ENCODE measurements at places on chromosomes 16 and 17.

GRCh38 chr17:77501101-77501566 lies 360.4 kb downstream of the SEC14L1 start:
- no peak for DNase-seq

- DNase-seq, result no peak
Observed at GRCh38 chr17:80839970-80840369, 151.7 kb upstream of the CHMP6 start.

- no peak for DNase-seq
Observed at GRCh38 chr16:57107321-57107922, 15.0 kb downstream of the CPNE2 start.

GRCh38 chr17:50693036-50693682 lies 14.6 kb downstream of the ANKRD40 start:
- DNase-seq, result no peak

- no peak for DNase-seq
Observed at GRCh38 chr17:13395346-13395745, 206.4 kb downstream of the HS3ST3A1 start.

GRCh38 chr17:35148144-35148543 lies 527 bp downstream of the UNC45B start:
- no peak for DNase-seq

GRCh38 chr16:59330019-59330670 lies 596.0 kb upstream of the GOT2 start:
- DNase-seq, result no peak

DNA sequence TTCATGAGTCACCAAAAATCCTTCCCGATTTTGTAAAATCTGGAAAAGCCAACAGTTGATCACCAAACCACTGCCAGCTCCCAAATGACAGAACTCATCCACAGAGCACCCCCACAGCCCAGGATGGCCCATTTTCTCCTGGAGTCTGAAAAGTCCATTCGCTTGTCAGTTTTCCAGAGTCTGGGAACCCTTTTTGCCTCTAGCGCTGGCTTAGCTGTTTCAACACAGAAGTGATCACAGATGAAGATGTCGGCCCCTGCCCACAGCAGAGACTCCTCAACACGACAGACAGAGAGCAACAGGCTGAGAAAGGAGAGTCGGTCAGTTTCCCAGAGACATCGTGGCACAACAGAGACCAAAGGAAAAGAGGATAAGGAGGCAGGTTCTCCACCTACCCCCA lies 66.4 kb downstream of the NXN start:
- DNase-seq, result no peak

DNA sequence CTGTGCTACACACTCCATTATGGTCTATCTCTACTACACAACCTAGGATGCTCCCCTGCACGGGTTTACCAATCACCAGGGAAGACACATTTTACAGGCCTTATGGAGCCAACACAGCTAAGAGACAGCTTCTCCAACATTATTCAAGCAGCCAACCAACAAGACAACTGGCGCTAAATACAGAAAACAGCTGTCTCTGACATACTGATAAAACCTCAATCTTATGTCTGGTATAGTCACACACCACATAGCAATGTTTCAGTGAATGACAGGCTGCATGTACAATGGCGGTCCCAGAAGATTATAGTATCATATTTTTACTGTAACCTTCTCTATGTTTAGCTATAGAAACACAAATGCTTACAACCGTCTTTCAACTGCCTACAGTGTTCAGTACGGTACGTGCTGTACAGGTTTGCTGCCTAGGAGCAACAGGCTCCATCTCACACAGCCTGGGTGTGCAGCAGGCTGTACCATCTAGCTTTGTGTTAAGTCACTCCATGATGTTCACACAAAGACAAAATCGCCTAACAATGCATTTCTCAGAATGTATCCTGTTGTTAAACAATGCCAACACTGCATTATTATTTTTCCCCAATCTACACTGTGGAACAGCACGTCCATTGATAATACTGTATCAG lies 10.9 kb downstream of the USP22 start:
- no peak for DNase-seq

DNA sequence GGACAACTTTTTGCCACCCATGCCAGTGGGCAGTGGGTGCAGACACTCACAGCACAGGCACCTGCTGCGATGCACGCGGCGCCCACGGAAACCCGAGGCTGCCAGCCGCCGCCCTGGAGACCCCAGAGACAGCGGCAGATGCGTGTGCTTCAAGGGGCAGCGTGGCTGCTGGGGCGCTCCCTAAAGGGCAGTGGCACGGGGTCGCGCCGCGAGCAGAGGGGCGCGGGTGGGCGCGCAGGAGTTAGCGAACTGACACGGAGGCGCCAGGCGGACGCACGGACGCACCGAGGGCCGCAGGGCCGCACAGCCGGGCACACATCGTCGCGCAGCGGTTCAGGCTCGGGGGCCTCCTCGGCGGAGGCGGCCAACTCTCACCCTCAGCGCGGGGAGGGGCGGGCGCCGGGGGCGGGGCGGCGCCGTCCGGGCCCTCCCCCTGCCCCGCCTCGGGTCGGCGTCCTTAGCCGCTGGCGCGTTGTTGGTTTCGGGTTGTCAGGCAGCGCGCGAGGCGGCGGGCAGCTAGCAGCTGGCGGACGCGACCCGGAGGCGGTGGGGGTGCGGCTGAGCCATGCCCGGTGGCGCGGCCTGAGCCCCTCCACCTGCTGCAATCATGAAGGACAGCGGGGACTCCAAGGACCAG lies at the start of gene KIF19:
Gene KIF19 (plus strand): TSS at position 484 of the 637 bp plus-strand sequence. CDS start 124 bp downstream, at position 608.
- DNase-seq, result no peak

DNA sequence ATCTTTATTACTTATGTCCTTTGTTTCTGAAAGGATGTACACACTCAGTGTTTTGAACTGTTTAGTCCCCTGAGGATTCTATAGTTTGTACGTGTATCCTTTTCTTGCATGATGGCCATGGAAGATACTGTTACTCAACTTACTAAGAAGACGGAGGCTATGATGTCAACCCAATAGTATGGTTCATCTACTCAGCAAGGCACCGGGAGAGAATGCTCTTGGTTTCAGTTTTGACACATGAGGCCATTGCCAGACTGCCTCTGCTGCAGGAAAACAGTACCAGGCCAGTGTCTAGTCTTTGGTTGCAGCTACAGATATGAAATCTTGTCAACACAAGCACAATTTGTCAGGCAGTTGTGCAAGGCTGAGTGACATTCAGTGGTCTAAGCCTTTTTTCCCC lies 134.5 kb downstream of the MRTFB start:
- DNase-seq, result no peak

DNA sequence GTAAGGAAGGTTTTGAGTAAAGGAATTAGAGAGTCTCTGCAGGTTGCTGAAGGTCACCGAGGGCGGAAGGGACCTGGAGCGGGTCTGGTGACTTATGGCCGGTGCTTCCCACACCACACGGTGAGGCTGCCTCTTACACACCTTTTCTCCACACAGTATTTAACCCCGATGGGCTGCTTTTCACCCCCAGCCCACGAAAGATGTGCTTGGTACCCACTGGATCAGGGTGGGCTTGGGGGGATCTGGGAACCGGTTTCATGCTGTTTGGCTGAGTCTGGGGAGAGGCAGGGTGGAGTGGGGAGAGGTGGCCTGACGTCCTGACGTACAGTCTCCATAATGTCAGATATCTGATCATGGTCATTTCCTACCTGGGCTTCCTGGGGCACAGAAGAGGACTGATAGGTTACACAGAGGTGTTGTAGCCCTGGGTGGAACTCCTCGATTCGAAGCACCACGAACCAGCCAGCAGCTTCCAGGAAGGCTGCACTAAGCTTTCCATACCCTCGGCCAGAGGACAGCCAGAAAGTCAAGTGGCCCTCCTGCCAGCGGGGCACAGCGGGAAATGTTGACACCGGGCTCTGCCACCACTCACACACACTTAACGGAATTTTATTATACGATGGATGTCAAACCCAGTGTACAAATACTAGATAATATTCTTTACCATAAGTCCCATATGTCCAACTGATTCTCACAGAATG lies 34.0 kb downstream of the OR1D5 start:
- no peak for DNase-seq

DNA sequence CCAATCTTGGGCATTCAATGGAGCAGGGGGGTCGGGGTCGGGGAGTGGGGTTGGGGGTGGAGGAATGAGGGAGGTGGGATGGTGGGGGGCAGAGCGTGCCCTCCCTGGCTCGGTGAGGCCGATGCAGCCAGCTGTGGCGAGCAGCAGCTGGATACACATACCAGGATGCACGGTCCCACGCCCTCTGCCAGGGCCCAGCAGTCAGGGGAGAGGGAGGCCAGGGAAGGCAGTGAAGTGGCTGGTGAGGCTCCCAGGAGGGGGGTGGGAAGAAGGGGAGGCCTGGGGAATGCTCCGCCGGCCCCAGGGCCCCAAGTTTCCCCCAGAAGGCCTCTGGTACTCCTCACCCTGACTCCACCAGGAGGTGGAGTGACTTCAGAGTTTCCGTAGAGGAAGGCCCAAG lies 77.6 kb upstream of the LHX1 start:
- DNase-seq, result no peak

- DNase-seq, result no peak
Observed at GRCh38 chr17:39628655-39629493, 2.1 kb downstream of the PPP1R1B start.

DNA sequence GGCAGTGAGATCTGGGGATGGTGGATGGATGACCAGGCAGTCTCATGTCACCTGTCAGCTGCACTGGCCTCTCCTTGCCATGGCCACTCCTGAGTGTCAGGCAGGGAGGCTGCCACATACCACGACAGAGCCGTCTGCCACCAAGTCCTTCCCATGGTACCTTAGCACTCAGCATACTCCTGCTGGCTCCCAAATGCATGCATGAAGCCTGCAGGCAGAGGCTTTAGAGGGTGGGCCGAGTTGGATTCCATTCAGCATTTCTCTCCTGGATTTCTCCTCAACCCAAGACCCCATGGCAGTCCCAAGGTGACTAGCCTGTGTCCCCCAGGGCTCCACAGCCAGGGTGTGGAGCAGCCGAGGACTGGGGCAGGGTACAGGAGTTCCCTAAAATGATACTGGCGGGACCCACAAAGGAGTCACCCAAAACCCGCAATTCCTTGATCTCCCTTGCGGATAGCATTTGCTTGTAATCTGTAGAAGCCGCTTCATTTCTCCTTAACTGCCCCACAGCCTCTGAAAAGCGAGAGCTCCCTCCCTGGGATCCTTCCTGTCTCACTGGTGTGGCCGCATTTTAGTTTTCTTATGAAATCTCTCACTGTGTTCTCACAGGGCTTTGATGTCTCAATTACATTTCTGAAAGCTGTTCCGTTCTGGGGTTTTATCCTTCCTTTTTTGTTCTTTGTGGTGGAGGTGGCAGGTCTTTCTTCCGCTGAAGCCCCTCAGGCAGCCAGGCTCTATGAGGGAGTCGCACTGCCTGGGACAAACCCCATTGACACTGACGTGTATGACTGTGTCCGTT lies 141.4 kb downstream of the SOCS1 start:
- DNase-seq, result no peak

DNA sequence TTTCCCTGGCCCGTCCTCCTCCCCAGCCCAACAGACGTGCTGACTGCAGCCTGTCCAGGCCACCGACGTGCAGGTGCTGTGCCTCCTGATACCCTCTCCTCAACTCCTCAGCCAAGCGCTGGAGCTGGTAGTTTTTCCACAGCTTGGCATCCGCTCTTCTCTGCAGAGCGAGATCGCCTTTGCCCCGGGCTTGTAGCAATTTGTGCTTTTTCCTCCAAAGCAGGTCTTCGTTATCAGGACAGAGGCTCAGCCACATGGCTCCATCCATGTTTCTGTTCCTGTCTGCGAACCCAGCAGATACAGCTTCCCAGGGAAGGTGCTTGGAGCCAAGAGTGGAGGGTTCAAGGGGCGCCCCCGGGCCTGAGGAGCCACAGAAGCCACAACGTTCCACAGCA lies 10.9 kb downstream of the CEP295NL start:
- no peak for DNase-seq

- no peak for DNase-seq
Observed at GRCh38 chr16:62846399-62847057, 810.3 kb upstream of the CDH8 start.

DNA sequence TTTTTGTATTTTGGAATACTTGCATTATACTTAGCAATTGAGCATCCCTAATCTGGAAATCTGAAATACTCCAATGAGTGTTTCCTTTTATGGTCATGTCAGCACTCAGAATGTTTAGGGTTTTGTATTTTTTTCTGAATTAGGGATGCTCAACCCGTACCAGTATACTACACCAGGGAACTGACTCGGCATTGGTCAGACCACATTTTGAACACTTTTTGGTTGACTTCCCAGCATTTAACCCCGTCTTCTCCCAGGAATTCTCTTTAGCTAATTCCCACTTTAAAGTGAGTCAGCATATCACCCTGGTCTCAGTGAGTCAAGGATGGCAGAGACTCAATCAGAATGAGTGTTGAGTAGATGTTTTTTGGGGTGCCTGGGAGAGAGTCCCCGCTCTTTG lies 177.9 kb downstream of the SPECC1 start:
- no peak for DNase-seq

DNA sequence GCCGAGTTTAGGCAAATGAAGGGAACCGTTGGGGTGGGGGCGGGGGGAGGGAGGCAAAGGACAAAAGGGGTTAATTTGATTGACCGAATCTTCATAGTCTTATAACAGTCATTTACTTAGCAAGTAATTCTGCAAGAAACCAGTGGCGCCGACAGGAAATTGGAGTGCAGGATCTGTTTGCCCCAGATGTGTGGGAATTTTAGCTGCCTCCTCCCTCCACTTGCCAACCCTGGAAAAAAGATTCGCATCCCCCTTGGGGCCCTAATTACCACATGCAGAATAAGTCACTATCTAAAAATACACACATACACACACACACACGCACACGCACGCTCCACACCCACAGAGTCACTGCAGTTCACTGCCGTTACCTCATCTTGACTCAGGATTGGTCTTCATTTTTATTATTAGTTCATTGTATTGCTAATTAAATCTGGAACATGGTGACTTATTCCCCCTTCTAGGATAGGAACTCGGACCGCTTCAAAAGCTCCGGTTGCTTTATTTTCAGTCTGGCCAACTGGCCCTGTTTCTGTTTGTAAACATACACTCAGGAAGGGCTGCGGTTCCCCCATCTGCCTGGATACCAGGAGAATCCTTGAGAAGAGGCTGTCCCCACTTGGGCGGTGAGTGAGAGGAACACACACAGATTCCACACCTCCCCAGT lies 241.6 kb upstream of the SALL1 start:
- no peak for DNase-seq

- no peak for DNase-seq
Observed at GRCh38 chr17:62790564-62790986, 17.5 kb downstream of the MARCHF10 start.

All from NCI-H2081 treated with DMSO at 0.1 percent for 48 hours (cell line).